ENCODE measurements at places on chromosomes 3 and 15.
A peak's percentile ranks its signal among the peaks of the same experiment; 100 is the strongest.

DNA sequence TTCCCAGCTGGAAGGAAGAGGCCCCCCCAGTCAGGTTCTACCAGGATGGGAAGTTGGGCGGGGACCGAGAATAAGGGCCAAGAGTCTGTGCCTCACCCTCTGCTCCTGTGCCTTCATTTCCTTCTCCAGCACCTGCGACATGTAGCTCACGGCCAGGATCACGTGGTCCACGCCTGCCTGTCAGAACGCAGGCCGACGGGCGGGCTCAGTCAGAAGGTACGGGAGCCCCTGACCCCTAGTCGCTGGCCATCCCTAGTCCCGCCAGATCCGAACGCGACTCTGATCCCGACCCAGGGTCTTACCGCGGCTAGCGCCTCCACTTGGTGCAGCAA is 489 bp downstream of the GMPPB start:
- peak; percentile 65 for DNase-seq

DNA sequence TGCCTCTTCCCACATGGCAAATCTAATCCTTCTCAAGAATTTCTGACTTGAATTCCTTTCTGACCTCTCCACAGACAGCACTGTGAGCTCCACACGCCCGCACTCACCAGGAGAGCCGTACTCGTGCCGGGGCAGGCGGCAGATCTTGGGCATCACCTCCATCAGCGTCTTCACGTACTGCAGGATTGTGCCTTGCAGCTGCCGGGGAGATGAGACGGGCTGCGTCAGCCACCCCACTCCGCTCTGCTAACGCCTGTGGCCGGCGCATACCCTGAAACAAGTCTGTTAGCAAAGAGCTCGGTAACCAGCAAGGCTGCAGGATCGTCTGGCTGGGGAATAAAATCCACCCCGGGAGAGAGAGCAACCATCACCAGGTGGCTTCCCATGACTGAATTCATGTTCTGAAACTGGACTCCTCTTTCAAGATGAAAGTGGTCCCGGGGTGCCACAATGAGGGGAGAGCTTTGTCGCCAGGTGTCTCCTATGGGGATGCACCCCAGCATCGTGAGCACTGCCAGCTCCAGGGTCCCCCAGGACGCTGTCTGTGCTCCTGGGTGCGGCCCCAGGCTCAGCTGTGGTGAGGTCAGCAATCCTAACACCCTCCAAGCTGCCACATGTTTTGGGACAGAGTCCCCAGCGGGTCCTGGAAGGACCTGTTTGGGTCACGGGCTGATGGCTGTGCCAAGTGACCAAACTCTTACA is 43.4 kb downstream of the NIPA2 start:
- DNase-seq, result no peak

DNA sequence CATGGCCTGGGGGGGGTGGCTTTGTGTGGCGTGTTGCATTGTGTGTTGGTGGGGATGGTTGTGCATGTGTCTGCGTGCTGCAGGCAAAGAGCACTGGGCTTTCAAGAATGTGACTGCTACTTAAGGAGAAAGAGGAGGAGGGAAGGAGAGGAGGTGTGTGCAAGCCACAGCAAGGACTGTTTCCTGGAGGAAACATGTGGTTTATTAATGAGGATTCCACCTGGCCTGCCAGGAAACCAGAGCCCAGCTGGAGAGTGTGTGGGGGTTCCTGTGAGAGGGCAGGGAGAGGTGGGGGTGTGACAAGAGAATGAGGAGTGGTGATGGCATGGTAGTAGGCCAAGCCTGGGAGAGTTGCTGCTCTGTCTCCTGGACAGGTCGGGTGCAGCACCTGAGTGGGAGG is 258.1 kb upstream of the ROPN1 start:
- no peak for DNase-seq

GRCh38 chr3:114405202-114405990 is 111.6 kb downstream of the TIGIT start:
- no peak for DNase-seq

Measured in activated naive CD4-positive, alpha-beta T cell treated with anti-CD3 and anti-CD28 coated beads, Interleukin-2, amount 50 U/mL, for 16 hours (primary cell).